ENCODE measurements at places on chromosomes 4 and X. TPM values are rescaled to one million over a fixed set of nuclear protein-coding genes. Genes with fewer than 3 reads are reported as not detected.

Gene MAEA
- total RNA-seq, result 103 TPM

- no peak for DNase-seq
These were observed 328.5 kb upstream of the AGA start for GRCh38 chr4:177770776-177771175.

- no peak for DNase-seq
These were observed 14.7 kb upstream of the SH3KBP1 start for GRCh38 chrX:19902110-19902509.

Gene CLTRN
- total RNA-seq, result not detected

DNA sequence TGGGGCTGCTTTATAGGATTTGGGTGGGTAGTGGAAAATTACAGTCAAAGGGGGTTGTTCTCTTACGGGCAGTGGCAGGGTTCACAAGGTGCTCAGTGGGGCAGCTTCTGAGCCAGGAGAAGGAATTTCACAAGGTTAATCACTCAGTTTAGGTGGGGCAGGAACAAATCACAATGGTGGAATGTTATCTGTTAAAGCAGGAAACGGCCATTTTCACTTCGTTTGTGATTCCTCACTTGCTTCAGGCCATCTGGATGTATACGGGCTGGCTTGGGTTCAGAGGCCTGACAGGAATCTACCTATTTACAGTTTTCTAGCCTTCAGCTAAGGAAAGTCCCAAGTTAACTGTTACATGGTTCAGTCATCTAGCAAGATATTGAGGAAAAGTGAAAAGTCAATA, 1003.5 kb downstream of the STPG2 start:
- DNase-seq, result no peak
